ENCODE measurements at places on chromosomes 12 and 14. TPM values are rescaled to one million over a fixed set of nuclear protein-coding genes. Genes with fewer than 3 reads are reported as not detected.

- H3K36me3 ChIP-seq, result no peaks in the 10 kb centered on the region
- DNase-seq, result no peak
- no peaks in the 10 kb centered on the region for H3K27me3 ChIP-seq
- peak overlapping the region; percentile 5 for H3K27ac ChIP-seq
- H3K4me3 ChIP-seq, result no peak overlapping the region
- H3K4me1 ChIP-seq, result peaks cover 62% of the 10 kb centered on the region
These were observed 139.5 kb downstream of the CHST11 start for GRCh38 chr12:104596134-104596799.

DNA sequence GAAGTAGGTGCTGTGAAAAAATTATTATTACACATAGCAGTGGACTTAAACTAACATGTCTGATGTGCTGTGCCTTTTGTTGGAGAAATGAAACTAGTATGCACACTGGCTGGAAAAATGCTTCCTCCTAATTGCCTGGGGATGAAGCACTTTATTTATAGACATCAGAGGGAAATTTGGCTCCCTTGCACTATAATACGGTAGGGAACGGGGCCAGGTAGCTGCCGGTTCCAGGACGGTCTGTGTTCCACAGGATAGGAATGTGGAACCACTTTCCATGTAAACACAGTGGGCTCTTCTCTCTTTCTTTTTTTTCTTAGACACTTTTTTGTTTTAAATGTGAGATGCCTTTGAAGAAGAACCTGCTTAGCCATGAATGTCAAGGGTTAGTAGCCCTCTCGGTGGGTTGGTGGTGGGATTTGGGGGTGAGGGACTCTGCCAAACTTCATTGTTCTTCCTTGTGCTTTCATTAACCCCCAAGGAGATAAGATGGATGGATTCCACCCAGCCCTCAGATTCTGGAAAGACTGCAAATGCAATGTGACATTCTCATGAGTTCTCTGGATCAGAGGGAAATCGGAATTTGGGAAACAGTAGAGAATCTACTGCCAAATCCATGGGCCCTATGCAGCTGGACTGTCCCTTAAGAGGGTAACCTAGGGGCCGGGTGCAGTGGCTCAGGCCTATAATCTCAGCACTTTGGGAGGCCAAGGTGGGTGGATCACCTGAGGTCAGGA, 58.0 kb upstream of the GSC start:
- no peaks in the 10 kb centered on the region for H3K4me1 ChIP-seq
- no peak overlapping the region for H3K4me3 ChIP-seq
- no peak overlapping the region for H3K27ac ChIP-seq
- H3K27me3 ChIP-seq, result no peaks in the 10 kb centered on the region
- DNase-seq, result no peak

DNA sequence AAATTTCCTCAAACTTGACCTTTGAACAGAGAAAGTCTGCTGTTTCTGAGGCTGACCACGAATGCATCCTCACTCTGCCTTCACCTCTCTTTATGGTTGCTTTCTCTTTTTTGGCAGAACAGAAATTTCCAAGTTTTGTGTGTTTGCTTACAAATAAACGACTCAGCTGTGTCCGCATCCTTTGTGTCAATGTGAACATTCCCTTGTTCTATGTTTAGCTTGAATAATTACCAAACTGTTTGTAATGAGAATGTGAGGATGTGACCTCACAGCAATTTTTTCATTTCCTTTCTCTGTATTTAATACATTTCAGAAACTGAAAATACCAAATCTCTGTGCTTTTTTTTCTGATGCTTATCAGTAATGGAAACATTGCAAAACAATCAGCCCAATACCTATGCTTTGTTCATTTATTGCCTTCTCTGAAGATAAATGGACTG, 410.9 kb downstream of the EGLN3 start:
- H3K4me3 ChIP-seq, result no peak overlapping the region
- H3K36me3 ChIP-seq, result no peaks in the 10 kb centered on the region
- H3K27ac ChIP-seq, result no peak overlapping the region
- no peaks in the 10 kb centered on the region for H3K4me1 ChIP-seq
- no peaks in the 10 kb centered on the region for H3K27me3 ChIP-seq
- DNase-seq, result no peak

GRCh38 chr14:92733007-92733406, 15.4 kb downstream of the LGMN start:
- no peaks in the 10 kb centered on the region for H3K4me1 ChIP-seq
- H3K4me3 ChIP-seq, result no peak overlapping the region
- DNase-seq, result no peak
- H3K27me3 ChIP-seq, result no peaks in the 10 kb centered on the region

- DNase-seq, result no peak
- no peak overlapping the region for H3K27ac ChIP-seq
- peaks cover 30% of the 10 kb centered on the region for H3K27me3 ChIP-seq
- H3K36me3 ChIP-seq, result no peaks in the 10 kb centered on the region
- H3K4me3 ChIP-seq, result no peak overlapping the region
These were observed 6.0 kb downstream of the TMEM63C start for GRCh38 chr14:77187649-77188012.

DNA sequence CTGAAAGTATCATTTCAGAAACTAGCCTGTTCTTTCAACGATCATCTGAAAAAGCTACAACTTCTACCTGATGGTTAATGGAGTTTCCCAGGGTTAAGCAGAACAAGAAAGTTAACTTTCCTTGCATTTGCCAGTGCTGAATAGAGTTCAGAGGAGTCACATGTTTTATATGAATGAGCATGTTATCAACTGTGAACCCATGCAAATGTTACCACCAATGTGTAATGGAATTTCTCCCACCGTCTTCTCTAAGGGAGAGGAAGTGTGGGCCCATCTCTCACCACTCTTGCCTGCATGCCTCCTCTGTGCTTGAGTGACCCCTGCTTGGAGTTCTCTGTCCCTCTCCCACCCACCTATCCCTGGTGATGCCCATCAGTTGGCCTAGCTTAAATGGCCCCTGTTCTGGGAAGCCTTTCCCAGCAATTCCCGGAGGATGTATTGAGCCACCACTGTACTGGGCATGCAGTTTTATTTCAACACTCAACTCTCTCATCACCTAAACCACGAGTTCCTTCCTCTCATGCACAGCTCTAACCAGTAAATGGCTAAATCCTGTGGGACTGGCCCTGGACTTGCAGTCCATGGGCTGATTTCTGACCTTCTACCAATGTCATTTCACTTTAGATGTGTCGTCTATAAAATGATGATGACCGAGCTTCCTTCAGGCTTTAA, 159.8 kb downstream of the RPAP3 start:
- no peak overlapping the region for H3K4me3 ChIP-seq
- H3K36me3 ChIP-seq, result no peaks in the 10 kb centered on the region
- H3K27ac ChIP-seq, result no peak overlapping the region
- H3K4me1 ChIP-seq, result peaks cover 8% of the 10 kb centered on the region

DNA sequence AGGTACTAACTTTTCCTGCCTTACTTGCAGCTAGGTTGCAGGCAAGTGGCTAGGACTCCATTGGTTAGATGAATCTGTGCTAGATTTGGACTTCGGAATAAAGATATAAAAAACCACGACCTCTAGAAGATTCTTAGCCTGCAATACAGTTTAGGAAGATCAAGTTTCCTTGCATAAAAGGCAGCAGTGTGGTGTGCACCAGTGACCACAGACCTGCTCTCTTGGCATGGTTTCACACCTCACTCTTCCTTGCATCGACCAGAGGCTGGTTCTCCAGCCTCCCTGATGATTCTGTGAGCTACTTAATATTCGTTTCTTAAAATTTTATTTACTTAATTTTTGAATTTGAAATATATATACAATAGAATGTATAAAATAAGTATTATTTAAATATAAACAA, 9.8 kb downstream of the KLHDC1 start:
- H3K4me1 ChIP-seq, result peaks cover 4% of the 10 kb centered on the region
- H3K27me3 ChIP-seq, result no peaks in the 10 kb centered on the region
- no peak overlapping the region for H3K4me3 ChIP-seq

DNA sequence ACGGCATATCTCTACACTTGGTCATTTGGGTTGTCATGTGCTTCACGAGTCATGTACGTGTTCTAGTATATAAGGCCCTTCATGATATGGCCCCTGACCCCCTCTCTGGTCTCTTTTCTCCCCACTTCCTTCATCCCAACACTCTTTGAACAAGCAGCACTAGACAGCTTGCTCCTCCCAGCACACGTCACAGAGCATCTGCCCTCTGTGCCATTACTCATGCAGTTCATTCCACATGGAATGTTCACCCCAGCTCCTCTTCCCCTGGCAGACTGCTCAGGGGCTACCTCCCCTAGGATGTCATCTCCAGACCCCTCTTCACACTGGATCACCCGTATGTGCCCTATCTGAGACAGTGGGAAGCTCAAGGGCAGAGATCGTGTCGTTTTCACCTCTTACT, 14.1 kb upstream of the LRP1-AS start:
- H3K4me3 ChIP-seq, result no peak overlapping the region
- no peaks in the 10 kb centered on the region for H3K27me3 ChIP-seq
- no peak overlapping the region for H3K27ac ChIP-seq
- H3K36me3 ChIP-seq, result no peaks in the 10 kb centered on the region
- DNase-seq, result no peak
- H3K4me1 ChIP-seq, result peaks cover 17% of the 10 kb centered on the region

DNA sequence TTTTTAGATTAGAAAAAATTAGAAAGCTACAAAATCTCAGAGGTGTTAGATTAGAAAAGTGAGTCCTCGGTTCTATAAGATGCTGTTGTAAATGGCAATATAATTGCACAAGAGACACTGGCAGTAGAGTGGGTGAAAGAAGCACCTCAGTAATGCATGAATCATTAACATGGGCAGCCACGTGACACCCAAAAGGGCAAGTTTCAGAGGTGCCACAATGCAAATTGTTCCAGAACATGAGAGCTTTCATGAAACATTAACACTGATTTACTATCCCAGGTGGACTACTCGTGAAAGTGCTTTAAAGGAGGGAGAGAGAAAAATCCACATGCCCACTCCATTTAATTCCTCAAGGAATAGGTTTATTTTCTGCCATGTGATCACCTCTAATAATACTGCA, 108.4 kb downstream of the PTPRR start:
- no peaks in the 10 kb centered on the region for H3K36me3 ChIP-seq

The CFAP73 gene
- total RNA-seq, result not detected

The PLD4 gene
- 11.5 TPM for total RNA-seq

The SLC17A8 gene
- total RNA-seq, result not detected

The PTHLH gene
- total RNA-seq, result 2.9 TPM

The COX8C gene
- not detected for total RNA-seq

The FAM186B gene
- total RNA-seq, result not detected

The OR10G2 gene
- not detected for total RNA-seq

The GPR137C gene
- total RNA-seq, result 0.91 TPM

The C3AR1 gene
- total RNA-seq, result 22.2 TPM

Measured in spleen (tissue), 13 donors.